Astrocyte (in vitro differentiated cells and primary cell): ENCODE measurements at places on chromosomes 7 and 10. TPM values are rescaled to one million over a fixed set of nuclear protein-coding genes. Genes with fewer than 3 reads are reported as not detected.

DMTF1 gene
- 77.3 and 89.2 TPM in 2 replicates for total RNA-seq

- no peak for DNase-seq
Measured at GRCh38 chr10:78359640-78360091, 326.0 kb downstream of the RPS24 start.

DNA sequence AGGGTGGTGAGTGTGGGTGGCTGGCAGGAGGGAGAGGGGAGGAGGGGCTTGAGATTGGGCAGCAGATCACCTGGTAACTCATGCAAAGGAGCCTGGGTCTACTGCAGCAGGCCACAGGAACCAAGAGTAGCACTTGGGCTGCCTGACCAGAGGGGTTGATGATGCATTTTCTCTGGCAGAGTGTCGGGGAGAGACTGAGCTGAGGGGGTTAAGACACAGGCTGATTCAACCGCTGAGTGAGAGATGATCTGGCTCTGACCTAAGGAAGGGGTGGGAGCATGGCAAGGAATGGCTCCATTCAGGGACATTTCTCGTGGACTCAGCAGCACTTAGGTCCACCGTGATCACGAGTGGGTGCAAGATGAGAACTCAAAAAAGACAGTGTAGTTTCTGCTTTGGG lies 115.5 kb upstream of the STK17A start:
- DNase-seq, result peak; percentile 64

GRCh38 chr10:38072552-38072951 lies 21.6 kb upstream of the ZNF37A start:
- no peak for DNase-seq

- peak; percentile 96 for DNase-seq
Measured at GRCh38 chr7:91239171-91239604, 25.0 kb upstream of the FZD1 start.

FBH1 gene
- total RNA-seq, result 71.5 and 73.3 TPM in 2 replicates

DNA sequence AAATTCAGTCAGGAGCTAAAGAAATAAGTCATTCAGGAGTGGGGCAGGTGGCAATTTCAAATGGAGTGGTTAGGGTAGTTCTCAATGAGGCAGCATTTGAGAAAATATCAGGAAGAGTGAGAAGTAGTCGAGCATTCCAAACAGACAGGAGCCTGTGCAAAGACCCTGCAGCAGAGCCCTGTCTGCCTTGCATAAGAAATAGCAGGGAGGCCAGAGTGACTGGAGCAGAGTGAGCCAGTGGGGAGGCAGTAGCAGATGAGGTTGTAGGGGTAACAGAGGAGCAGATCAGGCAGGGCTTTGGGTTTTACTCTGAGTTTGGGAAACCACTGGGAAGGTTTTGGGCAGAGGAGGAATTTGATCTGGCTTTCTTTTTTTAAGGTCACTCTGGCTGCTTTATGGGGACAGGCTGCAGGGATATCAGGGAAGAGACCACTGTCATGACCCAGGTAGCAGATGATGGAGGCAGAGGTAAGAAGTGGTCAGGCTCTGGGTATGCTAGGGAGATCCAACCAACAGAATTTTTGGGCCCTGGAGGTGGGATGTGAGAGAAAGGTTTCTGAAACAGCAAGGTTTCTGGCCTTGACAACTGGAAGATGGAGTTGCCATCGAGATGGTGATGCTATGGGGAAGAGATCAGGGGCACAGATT lies 1.3 kb upstream of the BLVRA start:
- no peak for DNase-seq
